Omental fat pad (tissue), 4 donors: ENCODE measurements at places on chromosomes 11 and 22.

GRCh38 chr11:60923326-60923725 is 934 bp upstream of the TMEM132A start:
- DNase-seq: no peak

GRCh38 chr11:117417342-117417741 is 89.7 kb downstream of the CEP164 start:
- no peak for DNase-seq

- DNase-seq: no peak
Measured at GRCh38 chr11:77548552-77549445, 41.0 kb upstream of the AQP11 start.

DNA sequence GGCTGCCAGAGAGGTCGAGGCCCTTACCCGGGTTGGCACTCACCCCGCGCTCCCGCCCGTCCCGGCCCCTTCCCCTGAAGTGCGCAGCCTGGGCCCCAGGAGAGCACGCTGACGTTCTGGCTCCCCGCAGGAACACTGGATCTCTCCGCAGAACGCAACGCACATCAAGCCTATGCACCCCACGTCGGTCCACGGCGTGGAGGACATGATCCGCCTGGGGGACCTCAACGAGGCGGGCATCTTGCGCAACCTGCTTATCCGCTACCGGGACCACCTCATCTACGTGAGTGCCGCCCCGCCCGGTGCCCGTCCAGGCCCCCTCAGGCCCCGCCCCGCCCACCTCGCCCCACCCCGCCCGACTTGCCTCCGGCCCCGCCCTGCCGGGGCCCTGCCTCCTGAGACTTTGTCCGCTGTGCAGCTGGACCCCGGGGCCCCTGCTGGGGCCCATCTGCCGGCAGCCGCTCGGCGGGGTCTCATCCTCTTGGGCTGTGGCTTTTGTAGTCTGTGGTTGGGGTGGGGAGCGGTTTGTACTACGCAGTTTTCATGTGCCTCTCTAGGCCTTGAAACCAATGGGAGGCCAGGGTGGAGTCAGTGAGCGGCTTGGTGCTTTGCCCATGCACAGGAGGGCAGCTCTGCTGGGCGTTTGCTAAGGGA is 19.7 kb downstream of the MYO7A start:
- no peak for DNase-seq

DNA sequence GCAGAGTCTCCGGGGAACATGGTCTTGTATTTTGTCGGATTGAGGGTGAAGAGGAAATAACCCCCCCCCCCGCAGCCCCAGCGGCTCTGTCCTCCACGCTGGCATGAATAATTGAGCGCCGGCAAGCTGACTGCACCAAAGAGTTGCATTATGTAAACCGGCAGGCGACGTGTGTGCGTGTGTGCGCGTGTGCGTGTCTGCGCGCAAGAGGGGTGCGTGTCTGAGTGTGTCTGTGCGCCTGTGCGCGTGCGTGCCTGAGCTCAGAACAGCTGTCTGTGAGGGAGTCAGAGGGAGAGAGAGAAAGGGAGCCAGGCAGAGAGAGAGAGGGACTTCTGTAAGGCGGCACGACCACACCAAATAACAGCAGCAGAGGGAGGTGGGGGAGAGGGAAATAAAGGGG is 94.4 kb downstream of the SCN3B start:
- no peak for DNase-seq

GRCh38 chr11:66238786-66239413 is 29.5 kb upstream of the RAB1B start:
- DNase-seq: no peak

GRCh38 chr22:29716814-29717545 is 2.8 kb upstream of the CABP7 start:
- DNase-seq: no peak

DNA sequence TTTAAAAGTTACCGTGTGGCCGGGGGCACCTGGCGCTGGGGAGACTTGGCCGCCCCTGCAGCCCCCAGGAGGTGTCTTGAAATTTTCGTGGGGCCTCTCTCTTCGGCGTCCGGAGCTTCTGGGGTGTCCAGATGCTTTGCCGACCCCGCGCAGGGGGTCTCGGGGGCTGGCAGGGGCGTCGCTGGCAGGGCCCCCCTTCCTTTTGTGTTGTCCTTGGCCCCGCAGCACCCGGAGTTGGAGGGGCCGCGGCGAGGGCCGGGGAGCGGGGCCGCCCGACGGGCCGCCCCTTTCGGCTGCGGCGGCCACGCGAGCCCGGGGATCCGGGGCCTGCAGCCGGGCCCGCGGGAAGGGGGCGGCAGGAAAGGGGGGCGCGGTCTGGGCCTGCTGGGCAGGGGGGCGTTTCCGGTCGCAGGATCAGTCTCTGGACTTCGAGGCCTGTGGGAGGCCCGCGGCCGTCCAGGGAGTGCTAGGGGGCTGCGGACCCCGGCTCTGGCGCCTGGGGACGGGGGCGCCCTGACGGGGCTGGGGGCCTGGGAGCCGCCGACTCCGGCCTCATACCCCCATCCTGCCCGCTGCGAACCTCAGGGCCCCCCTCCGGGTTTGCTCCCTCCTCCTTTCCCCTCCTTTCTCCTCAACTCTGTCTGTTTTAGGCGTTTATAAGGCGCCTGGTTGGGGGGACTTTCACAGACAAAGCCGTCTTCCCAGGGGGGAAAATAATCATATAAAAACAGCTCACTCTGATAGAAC is 869 bp downstream of the ZC3H7B start:
- no peak for DNase-seq

GRCh38 chr11:133809569-133810491 is 35.5 kb downstream of the SPATA19 start:
- DNase-seq: no peak

GRCh38 chr11:12534549-12534948 is 139.7 kb upstream of the TEAD1 start:
- DNase-seq: no peak

GRCh38 chr22:32562916-32563315 is 88.3 kb downstream of the FBXO7 start:
- no peak for DNase-seq

- no peak for DNase-seq
Measured at GRCh38 chr22:30198921-30199320, 47.6 kb downstream of the LIF start.

- no peak for DNase-seq
Measured at GRCh38 chr11:3609416-3610265, 32.2 kb downstream of the ART5 start.

DNA sequence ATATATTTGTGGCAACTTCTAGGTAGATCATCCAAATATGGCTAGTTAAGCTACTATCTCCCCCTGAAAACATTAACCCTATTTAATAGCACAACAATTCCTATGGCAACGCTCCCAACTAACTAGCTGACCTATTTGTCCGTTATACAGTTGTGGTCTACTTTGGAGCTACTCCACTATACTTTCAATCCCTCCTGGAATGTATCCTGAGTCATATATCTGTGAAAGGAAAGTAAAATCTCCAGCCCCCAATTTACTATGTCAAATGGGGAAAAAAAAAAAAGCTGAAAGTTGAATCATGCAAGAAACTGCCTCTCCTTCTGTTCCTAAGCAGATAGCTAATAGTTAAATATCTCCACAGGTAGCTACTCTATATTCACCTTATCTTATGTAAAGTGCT is 128.5 kb downstream of the CD44 start:
- no peak for DNase-seq

GRCh38 chr11:31812383-31813381 is 1.6 kb upstream of the PAX6 start:
- DNase-seq: no peak
